ENCODE measurements at places on chromosomes 7 and 10.
A peak's percentile ranks its signal among the peaks of the same experiment; 100 is the strongest.

- no peaks in the 10 kb centered on the region for H3K36me3 ChIP-seq
- H3K27ac ChIP-seq: no peak overlapping the region
Observed at GRCh38 chr7:28847681-28848080, 110.4 kb downstream of the TRIL start.

GRCh38 chr10:119669975-119670640 lies 18.9 kb downstream of the BAG3 start:
- no peak overlapping the region for H3K4me3 ChIP-seq
- H3K36me3 ChIP-seq: peaks cover 25% of the 10 kb centered on the region
- H3K4me1 ChIP-seq: peaks cover 4% of the 10 kb centered on the region
- no peaks in the 10 kb centered on the region for H3K27me3 ChIP-seq

DNA sequence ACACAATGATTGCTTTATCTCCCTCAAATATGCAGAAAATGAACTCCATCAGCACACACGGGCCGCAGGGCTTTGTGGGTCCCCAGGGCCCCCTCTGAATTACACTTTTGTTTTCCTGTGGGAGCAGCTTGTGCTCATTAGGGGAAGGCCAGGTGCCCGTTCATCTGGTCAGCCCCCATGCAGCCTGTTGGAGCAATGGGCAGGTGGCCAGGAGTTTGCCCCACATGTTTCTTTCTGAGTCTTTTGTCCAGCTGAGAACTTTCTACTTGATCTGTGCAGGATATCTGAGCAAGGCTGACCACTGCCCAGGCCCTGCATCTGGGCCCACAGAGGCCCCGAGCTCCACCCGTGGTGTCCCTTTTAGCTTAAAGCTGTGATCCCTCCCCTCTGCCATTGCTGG lies 105.3 kb upstream of the FAM20C start:
- peaks cover 5% of the 10 kb centered on the region for H3K4me1 ChIP-seq
- no peak overlapping the region for H3K27ac ChIP-seq
- no peak overlapping the region for H3K4me3 ChIP-seq

GRCh38 chr7:24921362-24921679 lies 58.7 kb downstream of the OSBPL3 start:
- no peak for DNase-seq
- no peak overlapping the region for H3K4me3 ChIP-seq
- H3K27ac ChIP-seq: no peak overlapping the region
- H3K27me3 ChIP-seq: no peaks in the 10 kb centered on the region
- H3K36me3 ChIP-seq: no peaks in the 10 kb centered on the region

DNA sequence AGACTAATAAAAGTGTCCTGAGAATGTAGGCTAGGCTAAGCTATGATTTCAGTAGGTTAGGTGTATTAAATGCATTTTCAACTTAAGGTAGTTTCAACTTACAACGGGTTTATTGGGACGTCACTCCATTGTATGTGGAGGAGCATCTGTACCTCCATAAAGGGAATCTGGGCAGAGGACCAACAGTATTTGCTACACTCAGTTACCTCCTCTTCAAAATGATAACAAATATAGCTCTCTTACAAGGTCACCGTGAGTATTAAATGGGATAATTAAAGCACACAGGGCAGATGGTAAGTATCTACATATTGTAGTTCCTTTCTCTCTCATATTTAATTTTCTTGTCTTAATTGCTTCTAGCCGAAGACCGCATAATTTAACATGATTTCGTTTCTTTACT lies 59.0 kb upstream of the FGL2 start:
- H3K4me3 ChIP-seq: no peak overlapping the region
- no peak for DNase-seq
- H3K27me3 ChIP-seq: no peaks in the 10 kb centered on the region
- no peaks in the 10 kb centered on the region for H3K36me3 ChIP-seq

DNA sequence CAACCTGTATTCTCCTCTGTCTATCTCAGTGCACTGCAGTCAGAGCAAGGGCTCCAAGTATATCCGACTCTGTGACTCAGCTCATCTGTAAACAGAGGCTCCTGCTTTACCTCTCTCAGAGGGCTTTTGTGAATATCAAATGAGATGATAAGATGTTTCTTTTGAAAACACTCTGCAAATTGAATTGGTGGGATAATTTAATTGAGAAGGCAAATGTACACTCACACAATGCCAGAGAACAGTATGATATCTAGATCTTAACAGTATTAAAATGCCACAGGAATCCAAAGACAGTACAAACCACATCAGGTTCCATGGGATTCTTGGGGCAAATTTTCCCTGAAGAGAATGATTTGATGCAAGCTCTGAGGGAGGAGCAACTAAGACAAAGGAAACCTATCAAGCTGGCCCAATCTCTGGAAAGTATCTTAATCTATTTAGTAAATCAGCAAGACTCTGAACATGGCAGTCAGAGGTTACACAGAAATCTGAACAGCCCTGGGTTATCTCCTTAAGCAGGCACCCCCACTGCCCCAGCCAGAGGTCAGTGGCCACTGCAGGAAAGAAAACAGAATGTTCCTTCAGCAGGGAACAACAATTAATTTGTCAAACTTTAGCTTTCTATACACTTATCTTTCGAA lies 45.9 kb downstream of the DOCK4 start:
- H3K4me3 ChIP-seq: peak overlapping the region; percentile 22
- no peaks in the 10 kb centered on the region for H3K36me3 ChIP-seq
- no peak overlapping the region for H3K27ac ChIP-seq

GRCh38 chr10:126250045-126250444 lies 138.2 kb downstream of the ADAM12 start:
- no peak overlapping the region for H3K4me3 ChIP-seq
- H3K4me1 ChIP-seq: peaks cover 2% of the 10 kb centered on the region
- peaks cover 10% of the 10 kb centered on the region for H3K36me3 ChIP-seq
- H3K27ac ChIP-seq: no peak overlapping the region
- DNase-seq: no peak

GRCh38 chr7:8160779-8161345 lies 101.1 kb downstream of the ICA1 start:
- no peak overlapping the region for H3K4me3 ChIP-seq
- no peak overlapping the region for H3K27ac ChIP-seq
- no peaks in the 10 kb centered on the region for H3K36me3 ChIP-seq
- no peak for DNase-seq
- no peaks in the 10 kb centered on the region for H3K27me3 ChIP-seq
- peaks cover 6% of the 10 kb centered on the region for H3K4me1 ChIP-seq

GRCh38 chr7:260441-261281 lies 29.3 kb upstream of the FOXL3 start:
- H3K4me3 ChIP-seq: no peak overlapping the region
- no peak overlapping the region for H3K27ac ChIP-seq
- no peak for DNase-seq
- peaks cover 77% of the 10 kb centered on the region for H3K36me3 ChIP-seq
- H3K4me1 ChIP-seq: no peaks in the 10 kb centered on the region
- no peaks in the 10 kb centered on the region for H3K27me3 ChIP-seq

DNA sequence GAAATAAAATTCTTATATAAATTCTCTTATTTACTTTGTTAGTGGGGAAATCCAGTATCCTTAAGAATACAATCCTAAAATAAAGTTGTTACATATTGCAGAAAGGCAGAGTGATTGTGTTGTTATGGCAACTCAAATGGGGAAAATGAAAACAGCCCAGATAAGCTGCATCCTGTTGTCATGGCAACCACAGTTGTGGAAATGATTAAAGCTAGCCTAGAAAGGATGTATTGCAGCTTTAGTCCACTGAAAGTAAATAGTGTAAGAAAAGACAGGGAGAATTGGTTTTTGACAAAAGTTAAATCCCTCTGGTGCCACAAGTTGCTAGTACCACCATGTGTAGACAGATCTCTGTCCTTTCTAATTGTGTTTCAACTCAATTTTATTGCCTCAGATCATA lies 43.2 kb downstream of the BTRC start:
- H3K4me3 ChIP-seq: no peak overlapping the region
- no peak for DNase-seq
- no peaks in the 10 kb centered on the region for H3K36me3 ChIP-seq
- no peaks in the 10 kb centered on the region for H3K27me3 ChIP-seq
- no peak overlapping the region for H3K27ac ChIP-seq

- peaks cover 5% of the 10 kb centered on the region for H3K4me1 ChIP-seq
- no peak overlapping the region for H3K27ac ChIP-seq
Observed at GRCh38 chr7:43584195-43584586, 1.3 kb downstream of the STK17A start.

DNA sequence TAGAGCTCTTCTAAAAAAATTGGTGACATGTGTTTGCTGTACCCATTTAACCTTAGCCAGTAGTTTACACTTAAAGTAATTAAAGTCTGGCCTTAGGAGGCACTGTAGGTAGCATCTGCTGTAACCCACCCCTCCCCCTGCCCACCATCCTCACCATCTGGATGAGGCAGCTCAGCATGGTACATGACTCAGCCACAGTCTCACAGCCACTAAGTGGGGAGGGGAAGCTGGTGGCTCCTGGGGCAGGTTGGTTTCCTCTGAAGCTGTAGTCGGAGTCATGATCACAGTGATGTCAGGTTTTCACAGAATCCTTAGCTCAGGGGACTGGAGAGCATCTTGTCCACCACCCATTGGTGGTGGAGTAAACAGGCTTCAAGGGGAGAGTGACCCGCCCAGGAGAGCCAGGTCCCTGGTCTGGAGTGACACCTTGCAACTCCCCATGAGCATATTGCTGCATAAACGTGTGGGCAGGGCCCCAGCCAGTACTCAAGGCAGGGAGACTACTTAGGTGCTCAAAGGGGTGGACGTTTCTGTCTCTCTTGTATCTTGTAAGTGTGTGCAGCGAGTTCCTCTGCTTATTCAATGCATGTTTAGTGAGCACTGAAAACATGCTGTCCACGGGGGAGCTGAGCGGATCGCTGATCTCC lies 125.9 kb downstream of the GRK5 start:
- H3K27ac ChIP-seq: no peak overlapping the region
- H3K4me1 ChIP-seq: no peaks in the 10 kb centered on the region
- no peak for DNase-seq
- no peak overlapping the region for H3K4me3 ChIP-seq

- no peak overlapping the region for H3K4me3 ChIP-seq
- H3K36me3 ChIP-seq: no peaks in the 10 kb centered on the region
- no peak for DNase-seq
- H3K4me1 ChIP-seq: no peaks in the 10 kb centered on the region
- no peaks in the 10 kb centered on the region for H3K27me3 ChIP-seq
Observed at GRCh38 chr7:90178679-90179278, 24.5 kb downstream of the STEAP1 start.

DNA sequence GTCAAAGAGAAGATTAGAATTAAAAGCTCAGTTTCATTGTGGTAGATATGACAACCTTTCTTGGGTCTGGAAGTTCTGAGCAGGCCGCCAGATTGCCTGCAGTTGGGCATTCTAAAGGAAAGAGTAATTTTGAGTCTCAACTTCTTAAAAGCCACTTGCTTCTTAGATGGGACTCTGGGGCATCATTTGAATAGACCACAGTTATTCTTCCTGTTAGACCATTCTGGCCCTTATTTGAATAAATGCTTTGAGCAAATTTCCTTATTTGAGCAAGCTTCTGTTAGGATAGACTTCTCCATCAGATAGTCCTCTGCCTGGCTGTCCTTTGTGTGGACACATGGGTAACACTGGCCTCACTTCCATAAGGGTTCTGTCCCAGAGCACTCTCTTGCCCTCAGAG lies 40.2 kb downstream of the SND1 start:
- no peak overlapping the region for H3K4me3 ChIP-seq
- H3K4me1 ChIP-seq: no peaks in the 10 kb centered on the region
- no peak overlapping the region for H3K27ac ChIP-seq
- no peaks in the 10 kb centered on the region for H3K27me3 ChIP-seq

DNA sequence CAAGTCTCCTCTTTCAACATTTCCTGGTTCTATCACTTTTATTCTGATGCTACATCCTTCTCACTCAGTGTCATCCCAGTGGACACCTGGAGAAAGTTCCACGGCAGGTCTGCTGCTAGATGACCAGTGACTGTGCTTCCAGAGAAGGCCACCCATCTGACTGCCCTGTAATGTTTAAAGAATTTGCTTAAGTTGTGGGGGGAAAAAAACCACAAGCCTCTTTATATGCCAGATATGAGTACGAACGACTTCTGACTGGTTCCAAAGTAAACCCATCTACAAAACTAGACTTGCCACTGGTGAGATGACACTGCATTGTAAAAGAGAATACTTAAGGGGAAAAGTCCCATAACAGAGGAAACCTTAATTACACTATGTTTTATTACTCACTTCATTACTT lies 69.6 kb upstream of the VWC2 start:
- no peaks in the 10 kb centered on the region for H3K27me3 ChIP-seq
- H3K27ac ChIP-seq: no peak overlapping the region
- H3K36me3 ChIP-seq: no peaks in the 10 kb centered on the region
- no peak overlapping the region for H3K4me3 ChIP-seq
- DNase-seq: no peak
- H3K4me1 ChIP-seq: no peaks in the 10 kb centered on the region

GRCh38 chr10:52071814-52072213 lies 242.3 kb upstream of the DKK1 start:
- no peaks in the 10 kb centered on the region for H3K27me3 ChIP-seq
- H3K4me1 ChIP-seq: no peaks in the 10 kb centered on the region
- H3K36me3 ChIP-seq: no peaks in the 10 kb centered on the region

GRCh38 chr7:34451923-34452322 lies 206.1 kb upstream of the NPSR1 start:
- H3K36me3 ChIP-seq: no peaks in the 10 kb centered on the region
- no peak overlapping the region for H3K27ac ChIP-seq
- no peak for DNase-seq

GRCh38 chr7:106459397-106460072 lies 174.8 kb upstream of the NAMPT start:
- H3K4me3 ChIP-seq: no peak overlapping the region
- no peak for DNase-seq
- no peaks in the 10 kb centered on the region for H3K4me1 ChIP-seq
- no peak overlapping the region for H3K27ac ChIP-seq
- no peaks in the 10 kb centered on the region for H3K36me3 ChIP-seq

- H3K4me1 ChIP-seq: no peaks in the 10 kb centered on the region
- H3K27ac ChIP-seq: no peak overlapping the region
- H3K36me3 ChIP-seq: no peaks in the 10 kb centered on the region
- no peak for DNase-seq
- no peak overlapping the region for H3K4me3 ChIP-seq
- no peaks in the 10 kb centered on the region for H3K27me3 ChIP-seq
Observed at GRCh38 chr10:95821720-95822119, 65.8 kb downstream of the ENTPD1 start.

GRCh38 chr10:116653885-116654284 lies 33.1 kb downstream of the PNLIPRP2 start:
- no peak for DNase-seq
- H3K36me3 ChIP-seq: no peaks in the 10 kb centered on the region

DNA sequence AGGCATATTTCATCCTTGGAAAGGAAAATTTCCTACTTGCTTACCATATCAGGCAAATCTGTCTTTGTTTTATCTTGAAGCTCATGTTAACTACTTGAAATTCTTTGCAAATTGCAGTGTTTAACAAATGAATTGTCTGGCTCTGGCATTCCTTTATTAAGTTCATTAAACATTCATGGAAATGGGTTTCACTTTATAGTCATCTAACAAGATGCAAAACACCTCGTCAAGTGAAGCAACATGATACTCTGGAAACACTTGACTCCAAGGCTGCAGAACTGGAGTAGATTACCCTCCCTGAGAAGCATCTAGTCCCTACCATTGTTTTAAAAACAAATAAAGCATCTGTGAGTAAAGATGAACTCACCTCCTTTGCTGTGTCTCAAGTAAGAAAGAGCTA lies 1086.9 kb downstream of the NRG3 start:
- H3K4me1 ChIP-seq: peaks cover 12% of the 10 kb centered on the region
- no peaks in the 10 kb centered on the region for H3K36me3 ChIP-seq
- no peak overlapping the region for H3K4me3 ChIP-seq
- no peak for DNase-seq
